ENCODE measurements at places on chromosomes 3 and 15.

GRCh38 chr3:156236556-156237260, 116.3 kb downstream of the KCNAB1 start:
- DNase-seq: no peak

DNA sequence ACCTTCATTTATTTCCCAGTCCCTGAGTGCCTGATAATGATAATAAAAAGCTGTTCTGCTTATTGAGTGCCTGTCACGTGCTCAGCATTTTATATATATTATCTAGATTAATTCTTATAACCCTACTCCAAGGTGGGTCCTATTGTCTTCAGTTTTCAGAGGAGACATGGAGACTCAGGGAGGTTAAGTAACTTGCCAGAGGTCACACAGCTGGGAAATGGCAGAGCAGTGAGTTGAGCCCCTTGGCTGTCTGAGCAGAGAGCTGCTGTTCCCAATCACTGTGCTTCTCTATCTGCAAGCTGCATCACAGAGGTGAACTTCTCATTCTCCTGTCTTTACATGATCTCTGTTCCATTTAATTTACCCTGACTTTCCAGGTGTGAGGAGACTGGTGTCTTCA, 32.3 kb upstream of the MRPS22 start:
- no peak for DNase-seq

DNA sequence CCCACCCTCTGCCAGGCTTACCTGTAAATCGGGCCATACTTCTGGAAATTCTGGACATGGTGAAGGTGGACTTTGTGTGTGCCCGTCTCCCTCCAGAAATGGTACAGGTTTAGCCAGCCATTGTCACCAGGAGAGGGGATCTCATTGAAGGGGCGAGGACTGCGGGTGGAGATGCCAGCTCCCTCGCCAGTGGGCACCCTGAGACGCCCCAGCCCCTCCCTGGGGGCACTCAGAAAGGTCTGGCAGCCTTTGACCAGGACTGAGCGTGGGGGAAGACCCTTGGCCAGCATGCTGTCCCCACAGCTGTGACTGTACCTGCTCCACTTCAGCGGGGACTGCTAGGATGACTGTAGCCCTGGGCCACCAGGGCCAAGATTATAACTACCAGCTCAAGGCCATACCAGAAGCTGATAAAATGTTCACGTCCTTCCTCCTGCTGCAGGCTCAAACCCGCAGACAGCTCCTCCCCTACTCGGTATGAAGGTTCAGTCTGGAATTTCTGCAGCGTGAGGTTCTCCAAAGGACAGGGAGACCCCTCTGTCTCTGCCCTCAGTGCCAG, at the start of gene CYP11A1:
Gene CYP11A1, minus strand, starts transcription at position 351 of the 559 bp plus-strand sequence. Its CDS starts 61 bp downstream, at position 290.
- DNase-seq: no peak

DNA sequence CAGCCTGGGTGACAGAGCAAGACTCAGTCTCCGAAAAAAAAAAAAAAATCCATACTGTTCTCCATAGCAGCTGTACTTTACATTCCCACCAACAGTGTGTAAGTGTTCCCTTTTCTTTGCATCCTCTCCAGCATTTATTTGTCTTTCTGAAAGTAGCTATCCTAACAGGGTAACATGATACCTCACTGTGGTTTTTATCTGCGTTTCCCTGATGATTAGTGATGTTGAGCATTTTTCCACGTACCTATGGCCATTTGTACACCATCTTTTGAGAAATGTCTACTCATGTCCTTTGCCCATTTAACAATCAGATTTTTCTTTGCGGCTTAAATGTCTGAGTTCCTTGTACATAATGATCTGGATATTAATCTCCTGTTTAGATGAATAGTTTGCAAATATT, 119.3 kb downstream of the RFX7 start:
- DNase-seq: no peak

GRCh38 chr3:13544951-13545651, 3.8 kb upstream of the FBLN2 start:
- no peak for DNase-seq

- no peak for DNase-seq
Measured at GRCh38 chr15:63992300-63992699, 54.0 kb downstream of the DAPK2 start.

DNA sequence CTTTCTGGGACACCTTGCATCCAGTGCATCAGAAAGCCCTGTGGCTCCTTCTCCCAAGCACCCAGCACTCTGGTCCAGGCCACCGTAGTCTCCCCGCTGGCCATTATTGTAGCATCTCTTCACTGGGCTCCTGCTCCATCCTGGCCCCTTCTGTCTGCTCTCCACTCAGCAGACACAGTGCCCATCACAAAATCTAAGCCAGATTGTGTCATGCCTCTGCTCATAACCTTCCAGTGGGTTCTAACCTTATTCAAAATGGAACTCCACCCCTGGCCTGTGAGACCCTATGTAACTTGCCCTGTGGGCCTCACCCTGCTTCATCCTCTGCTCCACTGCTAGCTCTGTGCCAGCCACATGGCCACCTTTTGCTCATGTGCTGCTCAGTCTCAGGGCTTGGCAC, 31.7 kb upstream of the PRR23E start:
- DNase-seq: no peak

DNA sequence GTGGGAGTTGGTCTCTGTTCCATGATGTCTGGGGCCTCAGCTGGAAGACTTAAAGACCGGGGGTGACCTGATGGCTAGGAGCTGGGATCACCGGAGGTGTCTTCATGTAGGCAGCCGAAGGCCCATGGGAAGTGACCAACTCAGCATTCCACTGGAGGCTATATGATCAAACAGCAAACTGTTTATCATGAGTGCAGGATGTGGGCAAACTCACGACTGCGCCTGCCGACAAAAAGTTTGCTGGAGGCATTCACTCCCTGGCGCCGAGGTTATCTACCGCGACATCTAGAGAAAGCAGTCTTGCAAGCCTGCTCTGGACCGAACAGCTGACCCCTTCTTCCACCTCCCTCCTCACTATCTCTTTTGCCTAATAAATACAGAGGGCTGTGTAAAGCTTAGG, 62.7 kb upstream of the NR2C2 start:
- no peak for DNase-seq

- no peak for DNase-seq
Measured at GRCh38 chr3:32082721-32083120, 23.7 kb upstream of the GPD1L start.

GRCh38 chr3:183295211-183295610, 42.2 kb downstream of the B3GNT5 start:
- DNase-seq: no peak

GRCh38 chr3:5201536-5201935, 14.0 kb downstream of the EDEM1 start:
- no peak for DNase-seq

- DNase-seq: no peak
Measured at GRCh38 chr3:192991356-192991755, 73.7 kb upstream of the MB21D2 start.

DNA sequence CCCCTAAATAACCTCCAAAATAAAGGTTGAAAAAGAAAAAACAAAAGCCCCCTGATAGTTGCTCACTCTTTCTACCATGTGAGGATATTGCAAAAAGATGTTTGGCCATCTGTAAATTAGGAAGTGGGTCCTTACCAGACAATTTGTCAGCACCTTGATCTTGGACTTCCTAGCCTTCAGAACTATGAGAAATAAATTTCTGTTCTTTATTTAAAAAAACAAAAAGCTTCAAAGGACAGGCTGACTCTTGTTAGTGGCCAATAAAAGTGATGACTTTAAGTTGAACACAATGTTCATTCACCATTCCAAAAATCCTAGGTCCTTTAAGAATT, 103.5 kb downstream of the CBLB start:
- DNase-seq: no peak

- no peak for DNase-seq
Measured at GRCh38 chr3:46907271-46907670, 29.8 kb downstream of the PTH1R start.

DNA sequence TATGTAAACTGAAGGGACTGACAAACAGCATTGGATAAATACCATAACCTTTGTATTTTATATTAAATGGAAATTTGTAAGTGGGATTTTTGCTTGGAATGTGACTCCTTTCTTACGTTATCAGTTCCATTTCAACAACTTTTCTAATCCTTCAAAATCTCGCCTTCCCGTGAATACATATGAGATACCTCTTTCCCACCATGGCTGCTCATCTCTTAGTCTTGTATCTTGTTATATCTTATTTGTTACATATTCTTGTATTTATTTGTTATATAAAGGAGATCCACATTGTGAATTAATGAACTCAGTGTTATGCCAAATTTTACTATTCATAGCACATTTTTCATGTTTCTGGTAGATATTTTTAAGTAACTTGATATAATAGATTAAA, 623.7 kb downstream of the MCTP2 start:
- DNase-seq: no peak

DNA sequence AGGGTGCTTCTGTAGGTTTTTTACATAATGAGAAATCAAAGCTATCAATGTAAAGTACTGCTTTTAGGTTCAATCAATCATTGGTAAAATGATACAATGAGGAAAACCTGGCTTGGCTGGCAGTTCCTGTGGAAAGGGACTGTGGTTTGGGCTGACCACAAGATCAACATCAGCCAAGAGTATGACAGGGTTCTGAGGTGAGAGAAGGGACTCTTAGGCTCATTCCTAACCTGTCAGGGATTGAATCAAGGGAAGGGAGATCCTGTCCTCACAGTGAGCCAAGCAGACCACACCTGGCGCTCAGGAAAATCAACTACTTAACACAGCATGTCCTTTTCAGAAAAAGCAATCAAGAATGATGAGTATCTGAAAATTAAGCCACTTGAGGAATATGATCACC, 111.1 kb downstream of the MAGI1 start:
- peak; percentile 1 for DNase-seq

GRCh38 chr3:74858086-74858485, 243.6 kb upstream of the CNTN3 start:
- no peak for DNase-seq

DNA sequence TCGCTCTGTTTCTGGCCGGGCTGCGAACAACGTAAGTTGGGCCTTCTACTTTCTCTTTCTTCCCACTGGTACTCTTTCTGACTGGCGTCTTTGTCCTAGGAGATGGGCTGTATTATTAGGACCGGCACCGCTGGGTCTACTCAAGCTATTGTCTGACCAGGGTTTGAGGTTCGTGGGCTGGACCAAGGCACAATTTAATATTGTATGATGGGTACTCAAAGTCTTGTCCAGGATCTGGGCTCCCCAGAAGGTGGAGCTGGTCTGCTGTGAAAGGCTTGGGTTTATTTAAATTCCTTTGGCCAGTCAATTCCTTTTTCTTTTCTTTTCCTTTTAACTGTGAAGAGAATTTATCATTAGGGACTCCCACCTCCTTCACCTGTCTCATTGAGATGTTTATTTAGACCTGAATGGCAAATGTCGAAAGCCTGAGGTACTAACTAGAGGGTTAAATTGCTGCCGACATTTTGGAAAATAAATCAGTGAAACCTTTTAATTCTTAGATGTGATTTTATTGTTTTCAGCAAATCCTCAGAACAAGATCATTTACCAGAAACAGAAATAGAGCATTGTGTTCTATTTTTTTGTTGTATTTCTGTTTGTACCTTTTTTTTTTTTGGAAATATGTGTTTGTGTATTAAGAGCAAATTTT, 410 bp downstream of the LRRC49 start:
- peak; percentile 70 for DNase-seq

GRCh38 chr3:129795186-129796010, 98.1 kb downstream of the TMCC1 start:
- DNase-seq: no peak

- no peak for DNase-seq
Measured at GRCh38 chr3:55721716-55722484, 234.8 kb upstream of the WNT5A start.

DNA sequence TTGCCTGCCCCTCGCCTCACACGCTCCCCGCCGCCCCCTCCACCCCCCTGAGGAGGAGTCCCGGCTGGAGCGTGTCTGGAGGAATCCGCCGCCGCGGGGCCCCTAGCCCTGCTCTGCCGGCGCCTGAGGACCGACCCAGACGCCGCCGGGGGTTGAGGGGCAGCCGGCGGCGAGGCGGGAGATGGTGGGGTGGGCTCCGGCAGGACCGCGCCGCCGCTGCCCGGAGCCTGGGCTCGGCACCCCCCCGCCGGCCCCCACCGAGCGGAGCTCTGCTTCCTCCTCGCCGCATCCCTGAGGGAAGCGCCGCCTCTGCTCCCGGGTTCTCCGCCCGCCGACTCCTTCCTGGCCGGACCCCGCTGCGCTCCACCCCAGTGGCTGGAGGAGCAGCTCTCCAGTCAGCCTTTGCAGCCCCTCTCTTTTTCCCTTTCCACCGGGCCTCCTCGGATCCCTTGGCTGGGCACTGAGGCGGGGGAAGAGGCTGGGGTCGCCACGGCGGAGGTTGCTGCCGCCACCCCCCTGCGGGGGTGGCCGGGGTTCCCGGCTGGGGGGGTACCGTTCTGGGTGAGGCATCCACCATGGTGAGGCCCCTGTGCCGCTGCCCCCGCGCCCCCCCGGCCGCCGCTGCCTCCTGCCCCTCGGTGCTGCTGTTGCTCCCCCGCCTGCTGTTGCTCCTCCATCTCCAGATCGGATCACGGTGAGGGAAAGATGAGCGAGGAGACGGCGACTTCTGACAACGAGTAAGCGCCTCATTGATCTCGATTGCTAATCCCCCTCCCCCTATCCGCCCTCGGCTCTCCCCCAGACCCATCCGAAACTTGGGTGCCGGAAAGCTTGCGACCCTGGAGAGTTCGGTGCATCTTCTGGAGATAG, at the start of gene SPRED1:
Gene SPRED1, plus strand, starts transcription at position 356 of the 870 bp plus-strand sequence. Its CDS starts 350 bp downstream, at position 706.
- DNase-seq: peak; percentile 10

DNA sequence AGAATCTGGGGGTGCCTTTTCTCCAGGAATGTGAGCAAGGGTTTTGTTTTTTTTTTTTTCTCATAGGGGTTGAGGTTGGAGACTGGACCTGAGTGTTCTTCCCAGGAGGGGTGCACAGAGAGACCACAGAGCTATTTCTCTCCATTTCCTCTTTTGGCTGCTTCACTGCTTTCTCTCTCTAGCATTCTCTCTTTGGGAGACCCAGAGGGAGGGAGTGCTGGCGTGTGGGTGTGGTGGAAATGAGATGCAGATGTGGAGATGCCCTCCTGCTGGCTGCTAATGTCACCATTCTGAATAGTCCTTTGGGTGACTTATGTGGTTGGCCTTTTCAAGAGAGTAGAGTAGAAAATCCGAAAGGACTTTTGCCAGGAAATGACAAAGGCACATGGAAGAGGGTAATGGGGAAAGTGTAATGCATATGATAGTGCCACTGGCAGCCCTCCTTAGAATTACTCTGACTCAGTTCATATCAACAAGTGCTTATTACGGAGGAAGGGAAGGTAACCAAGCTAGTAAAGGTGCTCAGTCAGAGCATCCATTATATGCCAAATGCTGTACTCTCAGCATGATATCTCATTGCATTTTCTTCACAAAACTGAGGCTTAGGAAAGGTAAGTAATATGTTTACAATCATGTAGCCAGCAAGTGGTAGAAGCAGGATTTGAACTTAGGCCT, 1.9 kb downstream of the SYN2 start:
- DNase-seq: no peak

DNA sequence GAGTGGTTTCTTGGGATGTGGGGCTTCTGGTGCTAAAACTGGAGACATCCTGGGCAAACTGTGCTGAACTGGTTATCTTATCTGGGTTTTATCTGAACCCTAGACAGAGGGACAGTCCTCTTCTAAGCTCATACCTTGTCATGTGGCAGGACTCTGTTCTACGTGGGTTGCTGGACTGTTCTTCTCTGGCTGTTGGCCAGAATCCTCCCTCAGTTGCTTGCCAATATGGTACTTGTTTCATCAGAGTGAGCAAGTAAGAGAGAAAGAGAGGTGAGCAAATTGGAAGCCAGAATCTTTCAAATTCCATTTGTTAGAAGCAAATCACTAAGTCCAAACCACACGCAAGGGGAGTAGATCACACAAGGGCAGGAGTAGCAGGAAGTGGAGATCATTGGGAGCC, 291.5 kb upstream of the TBL1XR1 start:
- no peak for DNase-seq
